ENCODE measurements at places on chromosomes 6 and 20. TPM values are rescaled to one million over a fixed set of nuclear protein-coding genes. Genes with fewer than 3 reads are reported as not detected.

DNA sequence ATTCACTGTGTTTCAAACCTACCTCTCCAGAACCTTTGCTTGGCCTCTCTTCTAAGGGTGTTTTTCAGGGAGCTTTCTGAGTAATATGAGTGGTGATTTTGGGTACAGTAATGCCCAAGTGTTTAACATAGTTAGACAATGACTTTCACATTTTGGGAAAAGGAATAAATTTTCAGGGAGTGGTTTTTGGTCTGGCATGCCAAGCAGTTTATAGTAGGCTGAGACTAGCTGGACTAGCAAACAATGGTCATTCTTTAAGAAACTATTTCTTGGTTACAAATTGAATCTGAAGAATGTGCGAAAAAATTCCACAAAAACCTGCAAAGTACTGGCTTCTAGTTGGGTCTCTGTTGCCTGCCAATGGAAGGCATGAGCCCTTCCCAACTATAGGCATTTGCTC is 15.4 kb downstream of the FNDC1 start:
- DNase-seq = no peak

- no peak for DNase-seq
Measured at GRCh38 chr20:15039088-15039752, 701.8 kb upstream of the FLRT3 start.

GRCh38 chr6:3526962-3527650 is 70.3 kb upstream of the SLC22A23 start:
- DNase-seq = no peak

The TSHZ2 gene
- total RNA-seq = 11.6 TPM

The TOX2 gene
- 39.5 TPM for total RNA-seq

The RBPJL gene
- not detected for total RNA-seq

GRCh38 chr6:49205526-49205925 is 257.5 kb downstream of the MMUT start:
- DNase-seq = no peak

GRCh38 chr20:34834459-34834893 is 9.0 kb upstream of the NCOA6 start:
- DNase-seq = no peak

DNA sequence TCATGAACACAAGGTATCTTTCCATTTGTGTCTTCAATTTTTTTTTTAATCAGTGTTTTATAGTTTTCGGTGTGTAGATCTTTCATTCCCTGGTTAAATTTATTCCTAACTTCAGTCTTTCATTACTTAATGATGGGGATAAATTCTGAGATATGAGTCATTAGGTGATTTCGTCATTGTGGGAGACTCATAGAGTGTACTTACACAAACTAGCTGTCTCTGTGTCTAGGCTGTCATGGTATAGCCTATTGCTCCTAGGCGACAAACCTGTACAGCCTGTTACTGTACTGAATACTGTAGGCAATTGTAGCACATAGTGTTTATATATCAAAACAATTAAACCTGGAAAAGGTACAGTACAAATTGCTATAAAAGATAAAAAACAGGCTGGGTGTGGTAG is 42.1 kb downstream of the SMAP1 start:
- no peak for DNase-seq

The STMND1 gene
- not detected for total RNA-seq

DNA sequence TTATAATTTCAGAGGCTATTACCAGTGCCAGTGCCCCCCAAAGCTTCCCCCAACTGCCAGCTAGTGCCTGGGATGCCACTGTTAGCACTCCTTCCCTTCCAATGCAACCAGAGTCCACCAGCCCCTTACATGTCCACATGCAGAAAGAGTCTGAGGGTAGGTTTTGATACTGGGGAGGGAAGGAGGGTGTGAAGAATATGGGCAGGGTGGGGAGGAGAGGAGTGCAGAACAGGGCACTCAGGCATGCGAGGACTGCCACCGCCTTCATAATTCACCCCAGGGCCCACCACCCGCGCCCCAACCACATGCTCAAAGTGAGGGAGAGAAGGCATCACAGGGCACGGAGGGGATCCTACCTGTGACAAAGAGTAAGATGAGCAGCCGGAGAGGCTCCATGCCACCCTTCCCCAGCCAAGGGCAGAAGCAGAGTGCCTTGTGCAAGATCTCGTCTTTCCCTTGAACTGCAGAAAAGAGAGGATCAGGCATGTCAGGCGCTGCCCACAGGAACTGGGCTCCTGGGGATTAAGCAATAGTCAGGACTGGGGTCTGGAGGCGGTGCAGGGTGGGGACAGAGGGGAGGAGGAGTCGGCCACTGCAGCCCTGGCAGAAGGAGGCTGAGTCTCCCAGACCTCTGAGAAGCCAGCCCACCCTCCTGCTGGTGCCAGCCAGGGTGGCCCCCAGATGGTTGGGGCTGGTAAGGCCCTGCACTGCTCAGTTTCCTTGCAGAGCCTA is at the start of gene TREM2:
Gene TREM2, minus strand, starts transcription at position 430 of the 732 bp plus-strand sequence. Its CDS starts 34 bp downstream, at position 396.
- peak; percentile 78 for DNase-seq

The GGT7 gene
- 11.9 TPM for total RNA-seq

DNA sequence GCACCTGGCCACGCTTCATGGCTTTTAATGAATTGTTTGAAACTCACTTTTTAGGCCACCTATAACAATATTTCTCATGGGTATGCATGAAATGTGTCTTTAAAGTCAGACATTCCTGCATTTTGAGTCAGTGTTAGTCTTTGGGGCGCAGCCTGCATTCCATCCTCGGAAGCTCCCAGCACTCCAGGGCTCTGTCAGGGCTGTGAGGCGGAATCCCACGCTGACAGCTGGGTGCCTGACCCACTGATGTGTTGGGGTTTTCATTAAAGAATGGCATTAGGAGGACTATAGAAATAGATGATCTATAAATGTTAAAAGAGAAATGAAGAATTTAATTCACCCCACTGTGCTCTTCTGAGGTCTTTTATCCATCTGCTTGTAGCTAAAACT is 16.2 kb upstream of the CLDN20 start:
- no peak for DNase-seq

The KIFC1 gene
- 0.42 TPM for total RNA-seq

DNA sequence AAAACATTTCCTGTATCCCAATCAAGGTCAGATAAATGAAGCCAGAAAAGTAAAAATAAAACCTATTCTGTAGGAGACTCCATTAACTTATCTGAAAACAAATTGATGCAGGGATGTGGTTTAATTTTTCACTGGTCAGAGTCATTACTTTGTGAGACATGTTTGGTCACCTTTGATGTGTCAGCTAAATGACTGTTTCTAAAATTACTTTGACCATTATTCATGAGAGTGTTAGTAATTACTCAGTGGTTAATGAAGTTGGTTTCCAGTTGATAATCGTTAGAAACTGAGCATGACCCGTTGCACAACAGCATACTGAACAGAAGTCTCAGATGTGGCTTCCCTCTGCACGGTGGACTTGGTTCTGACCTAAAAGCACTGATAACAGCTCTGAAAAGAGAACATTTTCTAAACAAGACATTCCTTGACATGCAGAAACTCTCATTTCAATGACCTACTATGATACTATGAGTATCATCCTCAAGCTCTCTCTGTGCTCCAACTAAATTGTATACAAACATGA is 410.5 kb upstream of the RNF217 start:
- DNase-seq = no peak

GRCh38 chr6:112851146-112851545 is 504.0 kb downstream of the RFPL4B start:
- DNase-seq = no peak

- DNase-seq = no peak
Measured at GRCh38 chr6:64782877-64783276, 924.1 kb downstream of the EYS start.

The MTRF1L gene
- total RNA-seq = 19.8 TPM

GRCh38 chr6:24899997-24900325 is 35.8 kb downstream of the RIPOR2 start:
- no peak for DNase-seq

The GRM1 gene
- 0.19 TPM for total RNA-seq

DNA sequence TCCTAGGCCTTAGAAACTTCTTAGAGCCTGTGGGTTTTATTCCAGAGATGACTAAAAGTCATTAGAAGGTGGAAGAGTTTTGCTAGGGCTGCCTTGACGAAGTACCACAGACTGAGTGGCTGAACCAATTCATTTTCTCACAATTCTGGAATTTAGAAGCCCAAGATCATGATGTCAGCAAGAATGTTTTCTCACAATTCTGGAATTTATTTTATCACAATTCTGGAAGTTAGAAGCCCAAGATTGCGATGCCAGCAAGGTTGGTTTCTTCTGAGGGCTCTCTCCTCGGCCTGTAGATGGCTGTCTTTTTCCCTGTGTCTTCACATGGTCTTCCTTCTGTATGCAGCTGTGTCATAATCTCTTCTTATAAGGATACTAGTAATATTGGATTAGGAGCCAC is 672.9 kb upstream of the MARCKS start:
- no peak for DNase-seq

DNA sequence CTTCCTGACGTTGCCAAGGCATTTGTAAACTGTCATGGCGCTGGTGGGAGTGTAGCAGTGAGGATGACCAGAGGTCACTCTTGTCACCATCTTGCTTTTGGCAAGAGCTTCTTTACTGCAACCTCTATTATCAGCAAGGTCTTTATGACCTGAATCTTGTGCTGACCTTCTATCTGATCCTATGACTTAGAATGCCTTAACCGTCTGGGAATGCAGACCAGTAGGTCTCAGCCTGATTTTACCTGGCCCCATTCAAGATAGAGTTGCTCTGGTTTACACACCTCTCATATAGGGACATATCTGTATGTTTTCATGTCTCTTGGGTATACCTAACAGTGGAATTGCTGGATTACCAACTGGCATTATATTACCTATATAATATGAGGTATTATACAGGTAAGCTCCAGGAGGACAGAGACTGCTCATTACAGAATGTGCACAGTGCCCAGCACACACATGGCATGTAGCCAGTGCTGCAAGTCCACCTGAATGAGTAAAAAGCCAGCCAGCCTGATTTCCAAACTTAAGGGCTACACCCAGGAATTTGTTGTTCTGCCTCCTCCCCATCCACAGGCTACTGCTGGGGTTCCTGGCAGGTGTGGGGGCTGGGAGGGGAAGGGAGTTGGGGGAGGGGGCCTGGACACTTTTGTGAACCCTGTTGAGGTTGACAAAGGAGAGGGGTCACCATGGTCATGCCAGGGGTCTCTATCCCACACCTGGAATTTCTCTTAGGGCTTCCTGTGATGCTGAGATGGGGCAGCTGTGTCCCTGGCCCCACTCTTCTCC is 35.2 kb upstream of the BLCAP start:
- DNase-seq = peak; percentile 37

The ZNF391 gene
- 2.2 TPM for total RNA-seq

GRCh38 chr6:71222671-71223070 is 65.9 kb upstream of the OGFRL1 start:
- no peak for DNase-seq

DNA sequence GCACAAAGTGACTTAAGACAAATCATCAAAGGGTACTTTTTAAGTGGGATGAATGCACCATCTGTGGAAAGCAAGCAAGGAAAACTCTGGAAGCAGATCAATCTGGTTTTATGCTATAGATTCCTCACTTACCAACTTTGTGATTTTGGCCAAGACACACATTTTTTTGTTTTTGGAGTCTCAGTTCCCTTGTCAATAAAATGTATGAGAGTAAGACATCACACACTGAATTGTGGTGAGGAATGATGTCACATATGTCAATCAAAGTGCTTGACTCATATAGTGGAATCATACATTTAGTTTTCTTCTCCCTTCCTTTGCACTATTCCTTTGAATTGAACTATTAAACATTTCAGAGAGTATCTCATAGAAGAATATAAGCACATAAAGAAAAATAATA is 620.5 kb upstream of the CITED2 start:
- no peak for DNase-seq

- DNase-seq = no peak
Measured at GRCh38 chr20:49695830-49696229, 17.8 kb downstream of the B4GALT5 start.

The ZKSCAN3 gene
- 8.1 TPM for total RNA-seq

The GRM4 gene
- not detected for total RNA-seq

GRCh38 chr6:10144772-10145171 is 270.1 kb downstream of the TFAP2A start:
- no peak for DNase-seq

DNA sequence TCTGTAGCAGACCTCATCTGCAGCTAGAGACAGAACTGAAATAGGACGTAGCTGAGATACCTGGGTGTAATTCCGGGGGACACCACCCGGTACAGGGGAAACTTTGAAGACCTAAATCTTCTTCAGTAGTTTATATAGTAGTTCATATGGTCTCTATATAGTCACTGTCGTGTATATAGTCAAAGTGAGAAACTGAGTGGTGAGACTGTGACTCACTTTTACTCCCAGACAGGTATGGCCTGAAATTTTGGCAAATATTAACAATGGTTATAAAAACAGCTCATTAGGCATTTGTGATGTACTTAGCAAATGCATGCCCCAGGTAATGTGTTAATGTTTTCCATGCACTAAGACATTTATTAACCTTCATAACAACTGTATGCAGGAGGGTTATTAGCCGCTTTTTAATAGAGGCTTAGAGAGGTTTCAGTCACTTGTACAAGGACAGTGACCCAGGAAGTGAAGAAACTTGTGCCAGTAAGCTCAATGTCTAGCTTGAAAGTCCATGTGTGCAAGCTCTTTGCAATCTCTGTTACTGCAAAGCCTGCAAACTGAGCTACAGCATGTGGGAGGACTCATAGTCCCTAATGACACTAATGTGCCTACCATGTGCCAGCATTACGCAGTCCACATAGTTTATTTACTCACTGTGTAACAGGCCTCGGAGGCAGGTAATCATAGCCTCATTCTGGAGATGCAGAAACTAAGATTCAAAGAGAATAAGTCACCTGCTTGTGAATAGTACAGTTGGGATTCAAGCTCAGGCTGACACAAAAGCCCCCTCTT is 165.4 kb upstream of the CHD6 start:
- DNase-seq = peak; percentile 21

- no peak for DNase-seq
Measured at GRCh38 chr20:31908016-31908415, 37.6 kb downstream of the TTLL9 start.

DNA sequence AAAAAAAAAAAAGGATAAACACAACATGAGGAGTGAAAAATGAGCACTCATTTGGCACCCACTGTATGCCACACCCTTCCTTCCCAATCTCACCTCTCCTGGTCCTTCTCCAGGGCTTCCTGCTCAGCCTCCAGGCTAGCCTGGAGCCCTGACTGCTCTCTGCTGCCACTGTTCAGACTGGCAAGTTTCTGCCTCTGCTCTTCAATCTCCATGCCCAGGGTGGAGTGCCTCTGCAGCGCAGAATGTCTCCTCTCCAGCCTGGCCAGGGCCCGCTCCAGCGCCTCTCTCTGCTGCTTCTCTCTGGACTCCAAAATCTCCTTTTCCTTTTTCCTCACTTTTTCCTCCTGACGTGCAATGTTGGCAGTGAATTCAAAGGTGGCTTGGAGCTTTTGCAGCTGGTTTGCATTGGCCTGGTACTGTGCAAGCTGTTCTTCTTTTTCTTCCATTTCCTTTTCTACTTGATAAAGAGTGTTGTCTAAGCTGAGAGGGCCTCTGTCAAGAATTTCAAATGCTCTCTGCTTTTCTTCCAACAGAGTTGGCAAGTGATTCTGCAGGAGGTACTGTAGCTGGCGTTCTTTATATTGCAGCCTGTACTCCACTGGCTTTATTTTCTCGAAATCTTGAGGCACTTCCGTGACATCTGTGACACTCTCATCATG is 194.4 kb downstream of the KIF16B start:
- no peak for DNase-seq

Measured in esophagus muscularis mucosa (tissue), 4 donors.